ENCODE measurements at places on chromosomes 12 and 14.

DNA sequence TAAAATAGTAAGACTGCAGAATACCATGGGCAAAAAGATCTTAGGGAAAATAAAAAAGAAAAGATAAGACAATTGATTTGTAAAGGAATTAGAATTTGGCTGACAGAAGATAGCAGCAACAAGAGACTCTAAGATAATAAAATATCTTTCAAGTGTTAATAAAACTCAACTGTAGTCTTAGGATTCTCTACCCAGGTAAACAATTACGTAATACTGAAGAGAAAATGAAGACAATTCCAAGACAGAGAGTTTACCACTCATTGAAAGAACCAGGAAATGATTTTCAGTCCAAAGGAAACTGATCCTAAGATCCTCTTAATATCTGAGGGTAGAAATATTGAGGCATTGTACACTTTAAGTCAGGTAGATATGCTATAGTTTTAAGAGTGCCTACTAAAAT lies 321.1 kb downstream of the CEP128 start:
- no peak for DNase-seq

DNA sequence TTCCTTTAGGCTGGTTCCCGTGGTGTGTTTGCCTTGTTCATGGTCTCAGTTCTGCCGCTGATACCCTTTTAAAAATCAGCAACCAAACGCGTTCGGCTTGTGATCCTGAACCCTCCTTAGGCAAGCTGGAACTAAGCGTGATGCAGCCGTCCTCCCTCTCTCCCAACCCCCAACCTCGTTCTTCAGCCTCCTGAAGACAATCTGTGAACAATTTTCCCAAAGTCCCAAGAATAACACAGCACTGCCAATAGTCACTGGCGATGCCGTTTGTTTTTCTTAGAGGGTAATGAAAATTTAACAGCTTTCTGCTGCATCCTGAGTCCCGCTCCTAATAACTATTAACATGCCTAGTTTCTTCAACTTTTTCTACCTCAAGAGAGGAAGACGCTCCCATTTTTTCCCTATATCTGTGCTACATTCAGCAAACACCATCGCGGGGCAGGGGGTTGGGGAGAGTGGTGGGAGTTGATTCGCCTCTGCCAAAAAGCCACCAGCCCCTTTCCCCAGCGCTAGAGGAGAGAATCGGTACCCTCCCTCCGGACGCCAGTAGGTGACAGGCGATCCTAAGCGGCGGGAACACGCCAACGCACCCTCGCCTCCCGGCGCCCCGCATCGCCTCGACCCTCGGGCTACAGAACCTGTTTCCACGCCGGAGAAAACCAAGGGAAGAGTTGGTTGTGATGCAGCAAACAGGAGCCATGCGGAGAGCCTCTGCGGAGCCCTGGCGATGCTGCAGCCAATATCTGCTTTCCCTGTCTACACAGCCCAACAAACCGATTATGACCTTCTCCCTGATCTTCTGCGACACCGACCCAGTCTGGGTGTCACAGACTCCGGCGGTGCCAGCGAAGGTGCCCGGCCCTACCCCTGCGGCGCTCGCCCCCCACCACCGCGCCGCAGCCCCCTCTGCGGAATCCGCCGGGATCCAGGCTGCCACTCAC lies 752 bp downstream of the PRICKLE1 start:
- no peak for DNase-seq

DNA sequence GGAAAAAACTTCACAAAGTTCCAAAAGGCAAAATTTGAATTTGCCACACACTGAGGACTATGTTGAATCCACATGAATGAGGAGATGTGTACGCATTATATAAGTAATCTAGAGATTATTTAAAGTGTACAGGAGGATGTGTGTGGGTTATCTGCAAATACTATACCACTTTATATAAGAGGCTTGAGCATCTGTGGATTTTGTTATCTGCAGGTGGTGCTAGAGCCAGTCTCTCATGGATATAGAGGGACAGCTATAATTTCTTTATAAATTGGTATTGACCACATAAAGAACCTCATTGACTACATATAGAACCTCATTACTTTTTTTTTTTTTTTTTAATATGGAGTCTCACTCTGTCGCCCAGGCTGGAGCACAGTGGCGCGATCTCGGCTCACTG lies 32.2 kb upstream of the RXYLT1 start:
- DNase-seq = no peak

- no peak for DNase-seq
Observed at GRCh38 chr12:124428136-124428791, 133.4 kb downstream of the RFLNA start.

GRCh38 chr14:84785996-84786395 lies 743.9 kb upstream of the FLRT2 start:
- DNase-seq = no peak

- DNase-seq = no peak
Observed at GRCh38 chr12:100158535-100158934, 15.9 kb upstream of the BLTP3B start.

DNA sequence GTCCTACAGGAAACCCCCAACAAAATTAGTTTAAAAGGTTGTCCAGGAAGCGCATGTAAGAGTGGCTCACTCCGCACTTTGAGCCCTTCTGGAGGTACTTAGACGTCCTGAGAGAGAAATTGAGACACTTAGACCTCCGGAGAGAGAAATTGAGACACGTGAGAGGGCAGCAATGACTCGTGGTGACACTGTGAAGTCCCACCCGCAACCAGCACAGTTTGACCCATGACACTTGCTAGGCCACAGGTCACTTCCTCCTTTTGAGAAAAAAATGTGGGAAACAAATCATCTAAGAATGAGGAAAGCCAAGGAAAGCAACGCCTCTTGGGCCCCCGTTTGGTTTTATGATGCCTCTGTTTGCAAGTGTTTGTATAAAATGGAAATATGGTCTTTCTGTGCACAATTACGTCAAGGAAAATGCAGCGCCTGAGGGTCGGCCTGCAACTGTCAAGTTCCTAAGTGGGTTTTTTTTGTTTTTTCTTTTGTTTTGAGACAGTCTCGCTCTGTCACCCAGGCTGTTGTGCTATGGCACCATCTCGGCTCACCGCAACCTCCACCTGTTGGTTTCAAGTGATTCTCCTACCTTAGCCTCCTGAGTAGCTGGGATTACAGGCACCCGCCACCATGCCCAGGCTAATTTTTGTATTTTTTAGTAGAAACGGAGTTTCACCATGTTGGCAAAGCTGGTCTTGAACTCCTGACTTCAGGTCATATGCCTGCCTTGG lies 13.6 kb upstream of the CDCA4 start:
- DNase-seq = no peak

DNA sequence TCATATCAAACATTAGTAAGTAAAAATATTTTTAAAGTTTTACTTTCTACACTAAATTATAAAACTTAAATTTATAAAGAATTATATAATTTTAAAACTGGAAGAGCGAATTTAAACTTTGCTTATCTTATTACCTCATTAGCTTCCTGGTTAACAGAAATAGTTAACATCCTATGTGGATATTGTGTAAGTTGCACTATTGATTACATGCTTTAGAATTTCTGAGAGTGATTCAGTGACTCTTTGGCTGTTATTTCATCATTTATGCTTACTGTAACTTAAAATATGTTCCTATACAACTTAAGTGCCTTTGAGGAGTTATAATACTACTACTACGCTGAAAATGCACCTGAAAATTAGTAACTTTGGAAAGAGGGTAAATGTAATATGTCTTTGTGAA lies 101.4 kb downstream of the FOXA1 start:
- no peak for DNase-seq

- peak; percentile 31 for DNase-seq
Observed at GRCh38 chr12:124898200-124898922, 16.1 kb downstream of the UBC start.

DNA sequence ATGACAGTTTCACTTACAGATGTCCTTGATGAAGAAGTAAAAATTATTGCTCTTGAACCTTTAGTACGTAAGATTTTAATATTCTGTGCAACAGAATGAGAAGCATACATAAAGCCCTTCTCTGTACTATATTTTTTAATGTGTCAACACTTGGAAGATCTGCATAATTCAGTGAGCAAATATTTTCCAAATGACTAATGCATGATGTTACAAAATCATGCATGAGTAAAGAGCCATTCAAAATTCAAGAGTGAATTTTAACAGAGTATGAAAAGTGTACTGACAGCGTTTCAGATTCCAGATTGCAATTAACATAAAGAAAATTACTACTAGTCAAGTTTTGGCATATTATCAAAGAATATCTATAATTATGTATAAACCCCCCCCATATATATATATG lies 101.4 kb upstream of the BBS10 start:
- DNase-seq = no peak

GRCh38 chr12:121391619-121392324 lies 8.1 kb upstream of the RNF34 start:
- DNase-seq = no peak

GRCh38 chr12:42799966-42800365 lies 210.4 kb upstream of the PRICKLE1 start:
- no peak for DNase-seq

DNA sequence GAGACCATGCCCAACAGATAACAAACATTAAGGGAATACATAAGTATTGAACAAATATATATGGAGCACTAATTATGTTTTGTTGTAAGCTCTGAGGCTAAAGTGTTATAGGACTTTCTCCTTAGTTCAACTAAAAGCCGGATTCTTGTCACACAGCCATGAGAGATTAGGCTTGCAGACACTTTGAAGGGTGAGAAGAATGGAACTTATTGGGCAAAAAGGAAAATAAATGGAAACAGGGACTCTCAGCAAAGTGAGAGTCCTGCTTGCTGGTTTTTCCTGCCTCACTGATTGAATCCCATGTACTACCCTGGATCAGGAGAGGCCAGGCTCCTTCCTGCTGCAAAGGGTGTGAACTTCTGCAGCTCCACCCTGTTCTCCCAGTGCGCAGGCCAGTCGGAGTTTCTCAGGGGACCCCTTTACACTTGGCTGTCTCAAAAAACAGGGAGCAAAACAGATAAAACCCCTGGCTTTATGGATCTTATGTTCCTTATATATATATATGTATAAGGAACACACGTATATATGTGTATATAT lies 77.1 kb upstream of the FUT8 start:
- DNase-seq = no peak

DNA sequence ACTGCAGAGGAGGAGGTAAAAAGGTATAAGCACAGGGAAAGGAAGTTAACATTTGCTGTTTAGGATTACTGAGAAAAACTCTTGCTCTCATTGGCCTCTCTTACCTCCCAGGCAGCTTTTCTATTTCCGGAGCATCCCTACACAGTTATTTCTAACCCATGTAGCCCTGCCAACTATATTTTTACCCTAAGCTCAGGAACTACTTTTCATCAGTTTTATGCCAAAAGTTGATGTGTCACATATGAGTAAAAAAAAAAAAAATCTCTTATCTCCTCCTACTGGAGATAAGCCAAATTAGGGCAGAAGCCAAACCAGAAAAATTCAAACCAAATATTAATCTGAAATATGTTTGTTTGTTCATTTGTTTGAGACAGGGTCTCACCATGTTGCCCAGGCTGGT lies 34.4 kb upstream of the PSMA6 start:
- no peak for DNase-seq

- no peak for DNase-seq
Observed at GRCh38 chr14:57085043-57085442, 183.7 kb downstream of the EXOC5 start.

- DNase-seq = no peak
Observed at GRCh38 chr12:123491056-123491455, 33.1 kb downstream of the SNRNP35 start.

DNA sequence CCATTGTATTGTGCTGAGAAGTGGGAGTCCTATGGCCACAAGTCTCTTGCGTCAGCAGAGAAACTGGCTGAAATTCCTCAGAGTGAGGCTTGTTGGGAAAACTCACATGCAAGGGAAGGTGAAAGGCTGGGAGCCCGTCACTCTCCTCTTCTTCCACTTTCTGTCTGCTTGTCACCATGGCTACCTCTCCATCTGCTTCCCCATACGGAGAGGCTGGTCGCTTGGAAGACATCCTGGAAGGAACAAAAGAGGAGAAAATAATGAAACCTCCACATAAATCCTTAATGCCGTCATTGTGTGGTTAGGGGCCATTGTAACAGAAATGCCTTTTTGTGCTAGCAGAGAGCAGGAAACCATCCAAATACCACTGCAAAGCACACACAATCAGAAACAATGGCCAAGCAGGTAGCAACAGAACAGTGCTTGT lies 53.7 kb downstream of the SOX5 start:
- no peak for DNase-seq

GRCh38 chr12:49987625-49988303 lies 15.0 kb downstream of the AQP6 start:
- no peak for DNase-seq

GRCh38 chr12:62164036-62164435 lies 96.2 kb upstream of the USP15 start:
- no peak for DNase-seq

DNA sequence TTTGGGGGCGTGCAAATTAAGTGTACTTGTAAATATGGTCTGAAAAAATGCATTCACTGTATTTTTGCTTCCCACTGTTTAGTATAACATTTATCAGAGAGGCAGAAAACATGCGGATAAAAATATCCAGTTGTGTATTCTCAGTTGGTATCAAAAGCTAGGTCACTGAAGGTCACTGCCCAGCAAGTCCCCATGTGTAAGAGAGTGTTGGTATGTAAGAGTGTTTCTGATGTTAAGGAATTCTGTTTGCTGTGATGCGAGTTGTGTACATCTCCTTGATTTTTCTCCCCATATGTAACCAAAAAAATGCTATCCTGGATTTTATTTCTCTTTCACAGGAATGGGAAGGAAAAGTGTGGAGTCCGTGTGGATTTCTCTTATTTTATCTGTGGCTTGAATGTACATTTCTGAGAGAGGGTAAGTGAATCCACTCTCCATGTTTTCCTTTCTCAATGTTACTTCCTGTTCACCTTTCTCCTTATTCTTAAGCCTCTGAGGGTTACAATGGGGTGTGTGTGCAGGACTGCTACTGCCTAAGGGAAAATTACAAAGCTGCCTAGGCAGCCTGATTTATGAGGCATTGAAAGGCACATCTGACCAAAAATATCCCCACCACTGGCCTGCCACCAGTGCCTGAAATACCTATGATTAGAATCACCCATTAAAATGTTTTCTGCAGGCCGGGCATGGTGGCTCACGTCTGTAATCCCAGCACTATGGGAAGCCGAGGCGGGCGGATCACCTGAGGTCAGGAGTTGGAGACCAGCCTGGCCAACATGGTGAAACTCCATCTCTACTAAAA lies 97.9 kb upstream of the USP44 start:
- DNase-seq = no peak

GRCh38 chr12:87939182-87939581 lies 90.0 kb downstream of the C12orf50 start:
- DNase-seq = no peak

GRCh38 chr12:109580272-109580671 lies 6.7 kb downstream of the MVK start:
- DNase-seq = no peak

DNA sequence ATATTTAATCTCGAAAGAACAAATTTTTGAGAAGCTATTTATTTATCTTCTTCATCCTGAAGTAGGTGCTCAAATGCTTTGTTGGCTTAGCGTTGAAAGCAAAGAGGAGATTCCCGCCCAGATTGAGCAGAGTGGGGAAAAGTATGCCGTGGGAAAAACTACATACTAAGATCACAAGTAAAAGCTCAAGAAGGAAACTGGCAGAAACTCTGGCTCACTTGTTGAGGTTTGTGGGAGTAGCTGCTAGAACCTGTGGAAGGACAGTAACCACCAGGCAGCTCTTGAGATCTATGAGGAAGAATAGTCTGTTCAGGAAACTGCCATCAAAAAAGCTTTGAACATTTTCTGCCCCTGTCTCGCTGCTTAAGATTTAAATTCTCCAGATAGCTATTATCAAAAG lies 3.9 kb downstream of the MYRFL start:
- DNase-seq = no peak

GRCh38 chr12:64531665-64532334 lies 78.5 kb upstream of the RASSF3 start:
- DNase-seq = no peak
